CD8-positive, alpha-beta T cell (primary cell): ENCODE measurements at places on chromosomes 1 and 21. TPM values are rescaled to one million over a fixed set of nuclear protein-coding genes. Genes with fewer than 3 reads are reported as not detected.

DNA sequence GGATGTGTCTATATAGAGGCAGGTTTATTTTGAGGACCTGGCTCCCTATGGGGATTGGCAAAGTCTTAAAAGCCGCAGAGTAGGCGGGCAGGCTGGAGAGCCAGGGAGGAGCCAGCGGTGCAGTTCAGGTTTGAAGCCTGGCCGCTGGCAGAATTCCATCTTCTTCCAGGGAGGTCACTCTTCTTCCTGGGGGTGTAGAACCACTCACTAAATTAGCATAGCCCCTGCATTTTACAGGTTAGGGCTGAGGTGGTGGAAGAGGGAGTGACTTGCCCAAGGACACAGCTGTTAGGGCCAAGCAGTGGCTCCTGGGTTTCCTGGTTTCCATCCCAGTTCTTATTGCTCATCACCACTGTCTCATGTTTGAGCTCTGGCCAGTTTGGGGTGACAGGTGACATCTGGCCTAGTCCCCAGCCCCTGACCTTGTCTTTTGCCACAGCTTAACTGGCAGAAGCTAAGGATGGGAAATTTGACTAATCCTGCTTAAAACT, 1.4 kb downstream of the PINK1 start:
- no peak for DNase-seq

Gene LAMTOR5
- 106 TPM for total RNA-seq

Gene CIART
- total RNA-seq = 2.3 TPM

DNA sequence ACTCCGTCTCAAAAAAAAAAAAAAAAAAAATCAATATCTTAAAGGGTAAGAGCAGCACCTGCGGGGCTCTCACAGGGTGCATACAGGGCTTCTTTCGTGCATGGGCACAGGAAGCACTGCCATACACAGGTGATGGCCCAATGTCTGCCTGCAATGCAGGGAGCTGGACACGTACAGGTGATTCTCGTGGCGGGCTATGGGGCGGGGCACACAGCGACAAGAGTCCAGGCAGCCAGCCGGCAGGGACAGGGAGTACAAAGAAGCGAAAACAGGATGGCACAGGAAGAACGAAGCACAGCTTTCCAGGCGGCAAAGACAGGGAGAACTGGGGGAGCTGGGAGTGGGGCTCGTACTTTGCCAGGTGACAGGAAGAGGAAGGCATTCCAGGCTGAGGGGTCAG, 1.6 kb downstream of the KIF17 start:
- no peak for DNase-seq

DNA sequence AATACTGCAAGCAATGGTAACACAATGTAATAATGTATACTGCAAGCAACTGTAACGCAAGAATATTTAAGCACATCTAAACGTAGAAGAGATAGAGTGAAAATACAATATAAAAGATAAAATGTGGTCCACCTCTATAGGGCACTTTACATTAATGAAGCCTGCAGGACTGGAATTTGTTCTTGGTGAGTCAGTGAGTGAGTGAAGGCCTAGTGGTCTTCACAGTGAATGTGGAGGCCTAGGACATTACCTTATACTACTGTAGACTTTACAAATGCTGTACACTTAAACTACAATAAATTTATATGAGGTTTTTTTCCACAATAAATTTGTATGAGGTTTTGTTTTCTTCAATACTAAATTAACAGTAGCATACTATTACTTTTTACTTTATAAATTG, 287.4 kb upstream of the SNX7 start:
- no peak for DNase-seq
